Psoas muscle (tissue), 8 donors: ENCODE measurements at places on chromosomes 6 and 20. TPM values are rescaled to one million over a fixed set of nuclear protein-coding genes. Genes with fewer than 3 reads are reported as not detected.

GRCh38 chr20:9916761-9917160 is 77.9 kb upstream of the PAK5 start:
- no peak for DNase-seq

DNA sequence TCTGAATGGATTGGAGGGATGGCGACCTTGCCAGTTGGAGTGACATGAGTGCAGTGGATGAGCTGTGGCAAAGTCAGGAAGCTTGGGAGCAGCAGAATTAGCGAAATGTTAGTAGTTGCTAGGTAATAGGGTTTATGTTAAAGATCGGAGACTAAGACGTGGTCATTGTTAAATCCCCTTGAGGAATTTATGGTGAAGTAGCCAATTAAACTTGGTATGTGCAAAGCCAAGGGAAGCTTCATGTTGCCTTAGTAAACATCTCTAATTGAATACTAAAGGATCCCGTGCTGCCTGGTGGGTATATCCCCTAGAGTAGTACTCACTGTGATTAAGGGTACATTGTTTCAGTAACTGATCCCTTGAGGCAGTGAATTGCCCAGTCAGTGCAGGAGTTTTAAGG is 106.0 kb downstream of the PRIM2 start:
- DNase-seq = no peak

DNA sequence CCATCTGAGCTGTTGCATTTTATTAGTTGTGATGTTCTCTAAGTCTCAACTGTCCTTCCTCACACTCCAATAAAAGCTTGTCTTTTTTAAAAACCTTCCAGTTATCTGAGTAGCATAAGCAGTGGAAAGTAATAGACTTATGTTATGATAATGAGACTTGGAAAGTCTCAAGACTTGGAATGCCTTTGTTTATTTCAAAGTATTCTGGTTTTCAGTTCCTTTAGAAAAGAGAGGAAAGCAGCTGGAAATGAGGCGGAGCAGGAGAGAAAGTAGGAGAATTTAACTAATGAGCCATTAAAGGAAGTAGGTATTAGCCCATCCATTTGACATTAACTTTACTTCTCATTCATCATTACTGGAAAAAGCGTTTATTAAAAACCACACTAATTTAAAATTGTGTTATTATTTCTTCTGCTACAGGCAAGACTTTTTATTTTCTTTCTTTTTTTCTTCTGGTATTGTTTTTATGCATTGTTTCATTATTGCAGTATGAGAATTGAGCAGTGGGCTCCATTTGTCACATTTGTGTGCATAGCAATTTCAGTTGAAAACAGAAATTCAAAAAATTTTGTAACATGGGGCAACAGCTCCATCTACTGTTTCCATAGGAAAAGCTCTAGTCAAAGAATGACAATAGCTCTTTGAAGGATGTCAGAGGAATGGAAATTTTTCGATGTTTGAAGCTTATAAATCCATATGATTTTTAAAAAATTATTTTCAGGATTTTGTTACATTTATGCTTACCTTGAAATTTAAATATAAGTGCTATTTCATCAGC is 194.8 kb downstream of the COL9A1 start:
- DNase-seq = no peak

GRCh38 chr20:61923371-61924166 is 142.1 kb downstream of the TAF4 start:
- DNase-seq = peak; percentile 42

- no peak for DNase-seq
These were observed 275.7 kb downstream of the PAX1 start for GRCh38 chr20:21981179-21981578.

GRCh38 chr20:48791014-48791413 is 36.8 kb downstream of the PREX1 start:
- DNase-seq = no peak

The TJAP1 gene
- total RNA-seq = 35.8 TPM

The BEND3 gene
- total RNA-seq = 3.8 TPM
